Breast epithelium (tissue), 4 donors: ENCODE measurements at places on chromosomes 11 and 22. TPM values are rescaled to one million over a fixed set of nuclear protein-coding genes. Genes with fewer than 3 reads are reported as not detected.

QSER1 gene
- 34.4 TPM for total RNA-seq

OR5A1 gene
- total RNA-seq, result not detected

MRGPRF gene
- total RNA-seq, result 5.9 TPM

RFPL3 gene
- total RNA-seq, result not detected

KDM4D gene
- total RNA-seq, result 1.2 TPM

SMDT1 gene
- 13.9 TPM for total RNA-seq

FZD4 gene
- total RNA-seq, result 72.8 TPM

OLFML1 gene
- total RNA-seq, result 11.9 TPM

WNT11 gene
- total RNA-seq, result 7.0 TPM

WBP2NL gene
- total RNA-seq, result 2.0 TPM
